ENCODE measurements at places on chromosomes 4 and X.

- no peak for ATAC-seq
Measured at GRCh38 chr4:13470379-13470778, 13.8 kb downstream of the RAB28 start.

GRCh38 chr4:11814758-11815157 is 386.1 kb upstream of the HS3ST1 start:
- no peak for ATAC-seq

DNA sequence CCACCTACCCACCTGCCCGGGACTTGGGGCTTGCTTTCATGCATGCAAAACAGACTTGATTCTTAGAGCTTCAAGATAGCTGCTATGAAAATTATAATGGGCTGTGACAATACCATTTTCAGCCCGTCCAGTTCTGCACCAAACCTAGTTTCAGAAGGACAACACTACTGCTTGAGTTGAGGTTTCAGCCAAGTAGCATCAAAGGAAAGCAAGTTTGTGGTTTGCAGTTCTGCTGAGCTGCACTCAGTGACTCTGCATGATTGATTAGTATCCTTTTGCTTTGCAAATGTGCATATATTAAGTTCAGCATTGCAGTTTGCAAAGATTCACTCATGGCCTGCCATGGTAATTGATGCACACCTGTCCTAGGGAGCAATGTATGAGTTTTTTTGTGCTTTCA is 442.7 kb downstream of the RPA4 start:
- no peak for ATAC-seq

- no peak for ATAC-seq
Measured at GRCh38 chr4:26326791-26327190, 6.0 kb downstream of the RBPJ start.

GRCh38 chr4:1596393-1596792 is 87.7 kb downstream of the FAM53A start:
- no peak for ATAC-seq

- no peak for ATAC-seq
Measured at GRCh38 chr4:76091052-76091451, 16.5 kb downstream of the ART3 start.

GRCh38 chrX:12973561-12974304 is 1.2 kb upstream of the TMSB4X start:
- ATAC-seq: no peak

DNA sequence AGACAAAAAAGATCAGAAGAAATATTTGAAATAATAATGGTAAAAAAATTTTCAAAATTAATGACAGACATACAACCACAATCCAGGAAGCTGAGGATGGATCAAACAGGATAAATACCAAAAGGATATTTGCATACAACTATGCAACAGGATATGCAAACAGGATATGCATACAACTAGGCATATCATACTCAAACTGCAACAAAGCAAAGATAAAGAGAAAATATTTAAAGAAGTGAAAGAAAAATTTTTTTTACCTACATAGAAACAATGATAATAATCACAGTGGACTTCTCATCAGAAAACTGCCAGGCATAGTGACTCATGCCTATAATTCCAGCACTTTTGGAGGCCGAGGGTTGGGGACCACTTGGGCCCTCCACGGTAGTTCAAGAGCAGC is 11.3 kb upstream of the DHX15 start:
- no peak for ATAC-seq

GRCh38 chrX:97367125-97367524 is 483.4 kb downstream of the RPA4 start:
- ATAC-seq: no peak

DNA sequence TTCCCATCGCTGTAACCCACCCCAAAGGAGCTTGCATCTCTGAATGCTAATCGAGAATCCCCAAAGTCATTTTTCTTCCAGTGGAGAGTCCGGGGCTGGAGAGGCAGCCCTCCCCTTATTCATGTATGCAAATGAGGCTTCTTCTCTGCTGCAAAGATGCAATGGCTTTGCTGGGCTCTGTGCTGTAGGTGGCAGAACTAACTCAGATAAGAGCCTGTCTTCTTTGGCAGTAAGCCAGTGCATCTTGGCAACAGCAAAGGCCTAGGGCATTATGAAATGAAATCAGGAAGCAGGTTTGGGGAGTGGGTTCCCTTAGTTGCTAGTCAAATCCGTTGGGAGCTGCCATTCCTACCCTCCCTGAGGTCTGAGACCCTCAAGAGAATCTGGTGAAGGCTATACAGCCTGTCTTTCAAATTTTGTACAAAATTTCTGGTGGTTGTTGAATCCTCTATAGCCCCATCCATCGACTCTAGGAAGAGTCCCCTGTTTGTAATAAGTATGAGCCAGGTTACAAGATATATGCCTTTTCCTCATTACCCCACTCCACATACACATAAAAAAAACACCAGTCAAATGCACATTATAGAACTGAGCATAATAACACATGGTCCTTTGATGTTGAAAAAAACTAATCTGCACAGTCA is 290.6 kb upstream of the TAPT1 start:
- no peak for ATAC-seq

DNA sequence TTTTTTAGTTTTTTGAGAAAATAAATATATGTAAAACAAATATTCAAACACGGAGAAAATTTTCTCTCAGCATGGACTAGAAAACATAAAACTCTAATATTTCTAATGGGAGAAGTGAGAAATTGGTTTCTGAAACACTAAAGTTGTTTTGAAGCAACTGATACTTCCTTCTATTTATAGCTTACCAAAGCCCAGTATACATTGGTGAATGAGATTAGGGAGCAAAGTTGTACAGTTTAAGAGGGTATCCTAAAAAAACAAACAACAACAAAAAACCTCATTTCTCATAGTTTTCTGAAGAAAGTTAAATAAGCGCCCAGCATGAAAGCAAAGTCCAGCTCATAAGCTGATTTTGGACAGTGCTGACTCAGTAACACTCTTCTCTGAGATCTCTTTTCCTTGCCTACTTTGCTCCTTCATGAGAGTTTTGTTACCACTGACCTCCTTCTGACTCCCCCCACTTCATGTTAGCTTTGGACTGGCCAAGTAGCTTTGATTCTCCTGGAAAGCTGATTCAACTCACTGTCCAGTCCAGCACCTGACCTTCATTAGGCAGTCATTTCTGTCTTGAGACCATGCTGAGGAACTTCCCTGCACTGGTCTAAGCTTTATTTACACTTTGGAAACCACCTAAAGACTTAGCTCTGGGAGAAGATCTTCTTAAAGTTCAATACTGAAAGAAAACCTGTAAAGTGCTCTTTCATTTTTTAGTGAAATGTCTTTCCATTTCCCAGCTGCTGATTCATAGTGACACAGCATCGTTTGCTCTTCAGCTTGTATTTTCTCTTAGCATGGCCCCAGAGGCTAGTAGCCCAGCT is 21.8 kb upstream of the P2RY10 start:
- ATAC-seq: peak; percentile 72

DNA sequence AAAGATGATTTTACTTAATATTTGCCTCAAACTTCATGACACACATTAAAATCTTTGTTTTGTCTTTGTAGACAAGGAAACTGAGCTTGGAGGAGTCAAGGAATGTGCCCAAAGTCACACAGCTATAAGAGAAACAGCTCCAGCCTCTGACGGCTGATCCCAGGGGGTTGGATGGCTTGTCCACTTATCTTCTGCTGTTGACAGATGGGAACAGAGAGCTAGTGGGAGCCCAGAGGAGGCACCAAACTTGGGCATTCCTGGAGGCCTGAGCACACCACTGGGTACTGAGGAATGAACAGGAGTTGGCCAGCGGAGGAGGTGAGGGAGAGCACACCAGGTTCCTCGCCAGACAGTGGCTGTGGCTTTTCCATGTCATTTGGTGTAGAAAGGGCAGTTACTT is 56.4 kb upstream of the GPR78 start:
- no peak for ATAC-seq

GRCh38 chrX:123906557-123907316 is 46.9 kb downstream of the XIAP start:
- ATAC-seq: no peak

GRCh38 chr4:112546476-112546875 is 30.5 kb upstream of the NEUROG2 start:
- ATAC-seq: no peak

- no peak for ATAC-seq
Measured at GRCh38 chr4:17081179-17081578, 182.7 kb upstream of the LDB2 start.

- ATAC-seq: peak; percentile 86
Measured at GRCh38 chrX:19566359-19567222, 51.3 kb upstream of the MAP3K15 start.

GRCh38 chr4:146674829-146675570 is 36.3 kb downstream of the POU4F2 start:
- ATAC-seq: no peak

- no peak for ATAC-seq
Measured at GRCh38 chr4:155445306-155445705, 68.5 kb upstream of the MAP9 start.

GRCh38 chrX:72365126-72365525 is 59.4 kb upstream of the CITED1 start:
- no peak for ATAC-seq

DNA sequence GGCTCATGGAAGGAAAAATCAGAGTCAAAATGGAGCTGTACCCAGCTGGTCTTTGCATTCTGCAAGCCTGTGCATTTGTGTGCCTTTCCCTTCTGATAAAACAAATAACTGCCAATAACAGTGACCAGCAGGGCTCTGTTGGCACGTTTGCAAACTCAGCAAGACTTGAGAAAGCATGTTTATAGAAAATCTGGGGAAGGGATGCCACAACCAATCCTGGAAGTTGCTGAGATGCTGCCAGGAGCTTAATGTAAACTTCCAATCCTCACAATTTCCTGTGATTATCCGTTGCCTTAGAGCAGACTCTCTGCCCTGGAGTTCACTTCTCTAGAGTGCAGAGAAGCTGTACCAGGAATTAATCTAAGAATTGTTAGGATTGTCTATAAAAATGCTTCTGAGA is 6.9 kb upstream of the ANXA3 start:
- ATAC-seq: no peak

- ATAC-seq: no peak
Measured at GRCh38 chrX:40171513-40172400, 74.0 kb upstream of the BCOR start.

GRCh38 chr4:99102634-99103033 is 14.0 kb upstream of the ADH5 start:
- ATAC-seq: no peak

DNA sequence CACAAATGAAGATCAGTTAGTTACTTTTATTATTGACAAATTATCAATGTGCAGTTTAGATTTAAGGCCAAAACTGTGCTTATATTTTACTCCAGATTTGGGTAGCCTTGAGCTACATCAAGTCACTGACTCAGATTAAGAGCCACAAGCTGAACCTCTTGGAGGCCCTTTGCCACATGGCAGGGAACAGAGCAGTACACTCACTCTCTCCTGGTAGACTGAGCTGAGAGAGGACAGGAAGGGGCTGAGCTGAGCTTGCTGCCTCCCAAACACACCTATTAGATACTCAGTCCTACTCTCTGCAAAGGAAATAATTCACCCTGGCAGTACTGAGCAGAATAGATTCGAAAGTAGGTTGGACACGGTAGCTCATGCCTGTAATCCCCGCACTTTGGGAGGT is 7.8 kb downstream of the STAP1 start:
- no peak for ATAC-seq

- ATAC-seq: no peak
Measured at GRCh38 chr4:52199574-52200338, 148.7 kb downstream of the SPATA18 start.

GRCh38 chr4:24677909-24678308 is 93.6 kb upstream of the DHX15 start:
- no peak for ATAC-seq

DNA sequence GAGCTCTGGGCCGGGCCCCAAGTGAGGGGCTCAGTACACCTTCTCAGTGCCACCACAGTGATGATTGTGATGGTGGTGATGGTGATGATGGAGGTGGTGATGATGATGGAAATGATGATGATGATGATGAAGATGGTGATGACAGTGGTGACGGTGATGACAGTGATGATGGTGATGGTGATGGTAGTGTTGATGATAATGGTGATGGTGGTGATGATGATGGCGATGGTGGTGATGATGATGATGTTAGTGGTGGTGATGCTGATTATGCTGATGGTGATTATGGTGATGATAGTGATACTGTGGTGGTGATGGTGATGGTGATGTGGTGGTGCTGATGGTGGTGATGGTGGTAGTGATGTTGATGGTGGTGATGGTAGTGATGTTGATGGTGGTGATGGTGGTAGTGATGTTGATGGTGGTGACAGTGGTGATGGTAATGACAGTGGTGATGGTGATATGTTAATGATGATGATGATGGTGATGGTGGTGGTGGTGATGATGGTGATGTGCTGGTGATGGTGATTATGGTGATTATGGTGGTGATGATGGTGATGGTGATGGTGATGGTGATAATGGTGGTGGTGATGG is 29.9 kb downstream of the HMX1 start:
- ATAC-seq: no peak

DNA sequence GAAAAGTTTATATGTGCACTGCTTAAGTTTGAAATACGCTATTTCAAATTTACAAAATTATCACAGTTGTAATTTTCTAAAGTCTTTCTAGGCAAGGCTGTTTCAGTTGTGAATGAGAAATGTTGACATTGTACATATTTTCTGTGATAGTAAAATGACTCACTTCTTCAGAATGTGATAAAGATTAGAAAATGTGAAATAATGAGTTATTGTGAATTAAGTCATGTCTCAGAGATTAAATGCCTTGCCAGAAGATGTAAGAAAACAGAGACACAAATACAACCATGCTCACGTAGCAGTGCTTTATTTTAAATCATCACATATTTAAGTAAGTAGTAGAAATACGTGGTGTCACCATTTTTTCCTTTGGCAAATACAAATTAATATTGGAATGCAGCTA is 768 bp downstream of the CLCN4 start:
- ATAC-seq: no peak

- no peak for ATAC-seq
Measured at GRCh38 chr4:101348367-101348827, 1.1 kb upstream of the PPP3CA start.

GRCh38 chrX:124098089-124098488 is 136.6 kb downstream of the STAG2 start:
- no peak for ATAC-seq

DNA sequence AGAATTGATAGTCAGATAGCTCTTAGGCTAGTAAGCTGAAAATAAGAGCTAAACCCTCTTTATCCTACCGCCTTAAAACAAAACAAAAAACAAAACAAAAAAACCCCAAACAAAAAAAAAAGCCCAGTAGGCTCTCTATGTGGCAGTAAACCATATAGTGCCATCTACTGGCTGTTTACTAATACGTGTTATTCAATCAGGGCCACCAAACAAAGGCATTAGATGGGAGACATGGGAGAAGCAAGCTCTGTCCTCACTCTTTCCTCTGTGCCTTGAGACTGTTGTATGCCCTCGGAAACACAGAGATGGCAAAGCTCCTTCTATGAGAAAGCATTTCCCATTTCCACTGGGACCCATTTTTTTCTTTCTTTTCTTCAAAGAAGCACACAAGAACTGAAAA is 148.8 kb upstream of the MID1 start:
- ATAC-seq: no peak

GRCh38 chr4:169201222-169202144 is 69.3 kb downstream of the SH3RF1 start:
- no peak for ATAC-seq

- ATAC-seq: no peak
Measured at GRCh38 chr4:149951152-149951900, 126.9 kb upstream of the DCLK2 start.

- ATAC-seq: no peak
Measured at GRCh38 chr4:152073351-152074087, 312.7 kb upstream of the GATB start.
